ENCODE measurements at places on chromosomes 1 and 21. TPM values are rescaled to one million over a fixed set of nuclear protein-coding genes. Genes with fewer than 3 reads are reported as not detected.

Gene KRTAP21-2
- not detected for total RNA-seq

Gene MNDA
- 3.5 TPM for total RNA-seq

GRCh38 chr21:29293495-29293894, 5.2 kb upstream of the BACH1 start:
- H3K4me3 ChIP-seq: no peak overlapping the region
- no peak for DNase-seq
- H3K4me1 ChIP-seq: peaks cover 5% of the 10 kb centered on the region
- H3K27me3 ChIP-seq: no peaks in the 10 kb centered on the region
- H3K27ac ChIP-seq: no peak overlapping the region

DNA sequence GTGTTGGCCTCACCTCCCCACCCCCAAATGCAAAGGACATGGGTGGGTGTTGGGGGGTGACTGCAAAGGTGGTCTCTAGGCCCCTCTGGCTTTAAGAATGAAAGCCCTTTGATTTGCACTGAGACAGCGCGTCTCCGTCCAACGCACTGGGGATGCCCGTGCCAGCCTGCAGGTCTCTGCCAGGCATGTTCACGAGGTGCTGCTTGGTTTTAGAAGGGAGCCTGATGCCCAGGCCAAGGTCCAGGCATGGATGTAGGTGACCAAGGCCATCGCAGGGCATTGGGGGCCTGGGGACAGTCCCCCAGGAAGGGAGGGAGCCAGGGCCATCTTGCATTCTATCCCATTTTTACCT, 363.6 kb upstream of the VAMP3 start:
- no peak overlapping the region for H3K27ac ChIP-seq
- DNase-seq: peak; percentile 37
- H3K36me3 ChIP-seq: no peaks in the 10 kb centered on the region
- no peak overlapping the region for H3K4me3 ChIP-seq

DNA sequence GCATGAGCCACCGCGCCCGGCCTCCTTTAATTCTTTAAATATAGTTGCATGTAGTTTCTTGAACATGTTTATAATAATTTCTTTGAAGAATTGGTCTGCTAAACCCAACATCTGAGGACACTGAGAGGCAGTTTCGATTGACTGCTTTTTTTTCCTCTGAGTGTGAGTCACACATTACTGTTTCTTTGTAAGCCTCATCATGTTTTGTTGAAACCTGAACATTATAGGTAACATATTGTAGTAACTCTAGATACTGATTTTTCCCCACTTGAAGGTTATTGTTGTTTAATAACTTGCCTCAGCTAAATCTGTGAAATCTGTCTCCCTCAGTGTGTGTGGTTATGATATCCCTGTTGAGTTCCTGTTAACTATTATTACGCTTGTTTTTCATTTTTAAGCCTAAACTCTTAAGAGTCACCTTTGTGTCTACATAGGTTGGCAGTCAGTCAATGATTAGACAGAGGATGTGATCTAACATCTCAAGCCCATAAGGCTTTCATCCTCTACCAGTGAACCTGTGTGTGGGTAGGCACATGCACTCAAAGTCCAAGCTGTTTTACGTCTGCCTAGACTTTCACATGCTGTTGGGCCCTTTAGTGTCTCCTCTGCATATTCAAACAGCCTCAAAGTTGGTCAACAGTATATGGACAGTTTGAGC, 155.5 kb downstream of the KCNH1 start:
- no peak overlapping the region for H3K4me3 ChIP-seq
- no peak for DNase-seq
- H3K27ac ChIP-seq: no peak overlapping the region
- no peaks in the 10 kb centered on the region for H3K36me3 ChIP-seq
- H3K27me3 ChIP-seq: no peaks in the 10 kb centered on the region
- no peaks in the 10 kb centered on the region for H3K4me1 ChIP-seq
